HCT116 (cell line): ENCODE measurements at places on chromosomes 5 and 9. TPM values are rescaled to one million over a fixed set of nuclear protein-coding genes. Genes with fewer than 3 reads are reported as not detected.

SLIT3 gene
- total RNA-seq, result 0.10 TPM

CKMT2 gene
- not detected for total RNA-seq

GRIN3A gene
- total RNA-seq, result not detected

PTGR1 gene
- 53.9 TPM for total RNA-seq

GBGT1 gene
- total RNA-seq, result 0.34 TPM

RNF183 gene
- total RNA-seq, result 0.12 TPM

PPP1R26 gene
- 32.0 TPM for total RNA-seq

CBY3 gene
- total RNA-seq, result not detected

DDX4 gene
- not detected for total RNA-seq

C5orf22 gene
- 22.9 TPM for total RNA-seq

WNT8A gene
- total RNA-seq, result not detected

FOXD4L3 gene
- 0.25 TPM for total RNA-seq

PCAT7 gene
- total RNA-seq, result 3.8 TPM
